Thyroid gland (tissue), 4 donors: ENCODE measurements at places on chromosomes 5 and 9. TPM values are rescaled to one million over a fixed set of nuclear protein-coding genes. Genes with fewer than 3 reads are reported as not detected.

NUP214 gene
- 27.3 TPM for total RNA-seq

KIAA0825 gene
- 15.8 TPM for total RNA-seq

CDC20B gene
- not detected for total RNA-seq

SURF4 gene
- 206 TPM for total RNA-seq

PAXX gene
- total RNA-seq, result 53.1 TPM

BTNL3 gene
- not detected for total RNA-seq

LCN1 gene
- total RNA-seq, result not detected
